ENCODE measurements at places on chromosomes 1 and 21.
A peak's percentile ranks its signal among the peaks of the same experiment; 100 is the strongest.

GRCh38 chr1:170415710-170416372 lies 116.1 kb upstream of the GORAB start:
- ATAC-seq: no peak

DNA sequence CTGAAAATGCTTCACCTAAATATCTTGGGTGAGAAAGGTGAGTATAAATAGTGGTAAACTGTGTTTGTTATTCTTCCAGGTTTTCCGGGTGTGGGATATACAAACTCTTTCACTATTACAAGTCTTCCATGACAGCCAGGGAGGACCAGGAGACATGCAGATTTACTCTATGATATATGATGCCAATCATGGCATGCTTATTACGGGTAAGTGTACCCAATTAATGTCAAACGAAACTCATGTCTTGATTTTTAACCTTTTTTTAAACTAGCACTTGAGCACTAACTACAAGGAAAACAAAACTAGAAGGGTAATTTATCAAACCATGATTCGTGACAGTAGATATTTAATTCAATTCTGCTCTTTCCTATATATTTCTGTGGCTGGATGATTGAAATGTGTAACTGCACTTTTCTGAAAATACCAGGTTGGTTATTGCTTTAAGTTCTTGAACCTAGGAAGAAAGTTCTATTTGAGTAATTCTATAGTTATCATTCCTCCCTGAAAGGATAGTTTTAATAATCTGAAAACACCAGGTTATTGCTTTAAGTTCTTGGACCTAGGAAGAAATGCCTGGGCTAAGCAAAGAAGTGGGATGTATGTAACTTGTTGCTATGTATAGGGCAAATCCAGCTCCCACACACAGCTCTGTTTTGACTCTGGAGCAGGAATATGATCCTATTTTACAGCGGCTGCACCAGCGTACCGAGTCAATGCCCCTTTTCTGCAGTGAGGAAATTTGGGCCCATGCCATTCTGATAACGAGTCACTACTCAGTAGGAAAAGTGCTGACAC lies 86.4 kb downstream of the WDR64 start:
- ATAC-seq: no peak

- no peak for ATAC-seq
Measured at GRCh38 chr1:69814926-69815325, 247.2 kb downstream of the LRRC7 start.

DNA sequence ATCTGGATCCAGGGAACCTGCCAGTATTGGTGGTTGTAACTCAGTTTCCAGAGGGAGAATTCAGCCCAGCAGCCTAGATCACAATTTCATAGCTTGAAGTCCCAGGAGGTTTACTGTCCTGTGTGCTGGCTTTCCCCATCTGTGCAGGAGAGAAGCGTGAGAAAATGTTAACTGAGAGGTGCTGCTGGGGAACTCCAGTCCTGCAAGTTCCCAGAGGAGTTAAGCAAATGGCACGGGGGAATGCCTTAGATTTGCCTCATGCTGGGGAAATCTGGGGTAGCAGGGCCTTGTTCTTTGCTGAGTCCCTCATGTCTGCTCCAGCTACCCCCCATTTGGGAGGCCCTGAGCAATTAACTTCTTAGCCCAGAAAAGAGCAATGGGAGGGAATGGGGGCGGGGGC lies 25.1 kb upstream of the SLAMF6 start:
- ATAC-seq: no peak

GRCh38 chr1:180101411-180101810 lies 53.3 kb upstream of the QSOX1 start:
- ATAC-seq: no peak

DNA sequence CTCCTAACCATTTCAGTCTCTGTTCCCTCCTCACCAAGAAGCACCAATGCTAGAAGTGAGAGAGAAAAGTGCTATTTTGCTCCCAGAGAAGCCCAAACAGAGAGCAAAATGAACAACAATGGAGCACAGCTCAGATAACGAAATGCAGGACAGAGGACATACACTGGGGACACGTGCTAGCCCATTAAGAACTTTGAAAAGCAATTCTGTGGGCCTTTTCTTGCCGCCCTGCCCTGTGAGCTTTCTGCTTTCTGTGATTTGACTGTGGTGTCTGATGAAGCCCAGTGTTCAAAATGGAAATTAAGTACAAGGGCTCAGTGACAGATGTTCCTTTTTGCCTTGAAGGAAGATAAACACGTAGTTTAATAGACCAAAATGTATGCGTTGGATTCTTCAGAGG lies 130.8 kb downstream of the S1PR1 start:
- no peak for ATAC-seq

GRCh38 chr1:42258218-42258617 lies 76.8 kb downstream of the FOXJ3 start:
- ATAC-seq: no peak

- no peak for ATAC-seq
Measured at GRCh38 chr1:108645564-108646184, 15.2 kb downstream of the HENMT1 start.

- no peak for ATAC-seq
Measured at GRCh38 chr1:161179698-161180097, 2.4 kb upstream of the B4GALT3 start.

GRCh38 chr1:9903801-9904527 lies 6.1 kb downstream of the CTNNBIP1 start:
- no peak for ATAC-seq

DNA sequence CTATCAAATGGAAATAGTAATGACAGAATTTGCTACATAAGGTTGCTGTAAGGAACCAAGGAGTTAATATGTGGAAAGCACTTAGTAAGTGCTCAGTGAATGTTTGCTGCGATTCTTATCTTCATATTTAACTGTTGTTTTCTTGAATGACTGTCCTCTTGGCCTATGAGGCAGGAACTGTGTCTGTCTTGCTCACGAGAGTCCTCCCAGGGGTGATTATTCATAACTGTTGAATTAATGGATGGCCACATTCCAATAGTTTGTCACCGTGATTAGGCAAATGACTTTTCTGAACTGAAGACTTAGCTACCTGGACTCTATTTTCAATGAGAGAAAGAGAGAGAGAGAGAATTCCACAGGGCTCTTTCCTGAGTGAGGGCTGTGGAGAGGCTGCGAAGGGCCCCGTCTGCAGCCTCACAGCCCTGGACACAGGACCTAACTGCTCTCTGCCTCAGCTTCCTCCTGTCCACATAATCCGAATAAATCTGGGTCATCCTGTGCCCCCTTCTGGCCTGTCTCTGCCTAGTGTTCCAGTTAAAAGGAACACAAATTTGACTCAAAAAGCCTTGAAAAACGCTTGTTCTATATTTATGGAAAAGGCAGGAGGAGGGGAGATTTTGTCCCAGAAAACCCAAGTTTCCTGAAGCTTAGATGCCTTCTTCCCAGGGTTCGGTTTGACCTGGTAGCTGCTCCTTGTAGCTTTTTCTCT lies 8.5 kb downstream of the EDN2 start:
- peak; percentile 28 for ATAC-seq

- peak; percentile 58 for ATAC-seq
Measured at GRCh38 chr1:43229826-43230780, 39.7 kb upstream of the TMEM125 start.

DNA sequence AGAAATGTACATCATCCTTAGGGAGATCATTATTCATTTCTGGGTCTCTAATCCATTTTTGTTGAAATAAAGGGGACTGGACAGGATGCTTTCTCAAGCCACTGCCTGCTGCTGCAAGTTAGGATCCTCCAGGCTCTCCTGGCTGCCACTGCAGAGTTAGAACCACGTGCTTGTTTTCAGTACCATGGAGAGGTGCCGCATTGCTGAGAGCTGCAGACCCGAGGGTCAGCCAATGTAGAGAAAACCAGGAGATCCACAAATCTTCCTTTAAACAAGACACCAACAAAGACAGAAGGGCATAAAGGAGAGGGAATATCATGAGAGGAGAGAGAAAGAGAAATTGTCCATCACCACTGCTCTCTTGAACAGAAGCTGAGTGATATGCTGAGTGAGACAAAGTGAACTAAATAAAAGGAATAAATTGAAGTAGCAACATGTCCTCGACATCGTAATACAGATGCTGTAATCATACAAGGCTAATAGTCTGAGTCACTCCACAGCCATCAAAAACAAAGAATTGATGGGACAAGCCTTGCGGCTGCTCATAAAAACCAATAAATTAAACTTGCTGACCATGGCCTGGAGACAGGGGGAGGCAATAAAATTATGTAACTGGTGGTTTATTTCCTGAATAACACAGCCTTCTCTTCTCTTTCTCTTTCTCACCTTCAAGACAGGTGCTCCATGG lies 255.7 kb downstream of the OMA1 start:
- ATAC-seq: peak; percentile 94

DNA sequence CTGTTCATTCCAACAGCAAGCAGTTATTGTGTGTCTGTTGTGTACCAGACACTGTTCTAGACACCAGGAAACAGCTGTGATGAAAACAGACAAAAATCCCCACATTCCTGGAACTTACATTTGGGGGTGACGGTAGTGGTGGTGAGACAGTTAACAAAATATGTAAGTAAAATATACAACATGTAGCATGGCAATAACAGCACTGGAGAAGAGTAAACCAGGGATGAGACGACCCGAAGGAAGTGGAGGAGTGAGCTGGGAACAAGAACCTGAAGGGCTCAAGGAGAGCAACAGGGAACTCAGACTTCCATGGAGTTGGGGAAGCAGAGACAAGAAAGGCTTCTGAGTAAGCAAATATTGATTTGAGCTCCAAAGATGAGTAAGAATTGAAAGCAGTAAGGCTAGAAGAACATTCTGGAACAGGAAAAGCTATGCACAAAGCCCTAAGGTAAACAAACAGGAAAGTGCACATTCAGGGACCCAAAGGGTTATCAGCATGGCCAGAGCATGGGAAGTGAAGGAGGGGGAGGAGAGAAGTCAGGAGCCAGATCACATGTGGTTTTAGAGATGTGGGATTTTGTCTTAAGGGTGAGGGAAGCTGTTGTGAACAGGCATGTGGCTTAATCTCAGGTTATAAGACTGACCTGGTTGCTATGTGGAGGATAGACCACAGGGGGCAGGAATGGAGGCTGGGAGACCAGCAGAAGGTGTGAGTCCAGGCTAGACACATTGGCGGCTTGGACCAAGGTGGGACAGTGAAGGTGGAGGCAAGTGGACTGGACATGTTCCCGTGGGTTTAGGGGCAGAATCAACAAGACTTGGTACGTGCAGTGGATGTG lies 7.3 kb downstream of the CSF1 start:
- ATAC-seq: no peak

GRCh38 chr1:59427784-59428183 lies 130.9 kb downstream of the FGGY start:
- ATAC-seq: no peak

DNA sequence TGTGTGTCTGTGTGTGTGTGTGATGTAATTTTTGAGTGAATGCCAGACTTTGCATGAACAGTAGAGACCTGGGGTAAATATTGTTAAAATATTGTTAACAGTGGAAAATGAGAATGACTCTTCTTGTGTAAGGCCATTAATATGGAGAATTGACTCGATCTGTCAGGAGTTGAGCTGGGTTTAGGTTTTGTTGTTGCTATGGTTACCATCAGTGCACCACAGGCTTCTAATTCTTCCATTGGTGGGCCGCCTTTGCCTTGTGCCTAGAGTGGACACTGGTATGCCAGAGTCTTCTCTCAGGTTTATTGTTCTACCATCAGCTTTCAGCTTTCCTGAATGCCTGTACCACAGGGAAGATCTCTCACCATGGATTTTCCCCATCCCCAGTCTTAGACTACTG lies 10.0 kb upstream of the NHLH2 start:
- no peak for ATAC-seq

DNA sequence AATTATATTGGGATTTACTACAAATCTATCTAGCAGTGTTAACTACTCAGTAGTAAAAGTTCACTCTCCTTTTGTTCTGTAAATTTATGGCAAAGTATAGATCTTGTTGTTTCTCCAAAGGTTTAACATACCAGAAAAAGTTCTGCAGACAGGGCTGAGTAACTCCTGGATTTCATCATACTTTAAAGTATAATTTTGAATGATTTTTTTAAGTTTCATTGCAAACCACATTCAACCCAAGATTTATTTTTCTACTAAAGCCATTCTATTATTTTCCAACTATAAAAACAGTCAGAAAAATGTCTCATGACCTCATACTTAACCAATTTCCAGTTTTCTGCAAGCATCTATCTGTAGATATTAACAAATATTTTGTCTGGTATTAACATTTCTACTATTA lies 585.8 kb upstream of the ZRANB2 start:
- no peak for ATAC-seq

DNA sequence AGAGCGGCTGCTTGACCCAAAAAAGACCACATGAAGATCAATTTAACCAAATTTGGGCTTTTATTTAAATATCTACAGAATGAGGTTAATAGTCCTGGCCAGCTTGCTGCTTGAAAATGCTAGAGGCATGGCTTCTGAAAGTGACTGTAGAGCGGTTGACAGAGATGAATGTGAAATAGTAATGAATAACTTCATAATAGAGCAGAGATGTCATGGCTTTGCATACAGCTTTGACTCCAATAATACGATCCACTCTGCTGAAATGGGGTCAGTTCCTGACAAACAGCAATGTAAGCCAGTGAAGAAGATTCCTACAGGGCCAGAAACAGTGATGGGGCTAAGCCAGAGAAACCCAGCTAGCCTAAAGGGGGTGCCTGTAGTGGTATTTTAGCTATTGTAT lies 183.8 kb downstream of the PBX1 start:
- peak; percentile 39 for ATAC-seq

GRCh38 chr1:36588972-36589371 lies 106.3 kb upstream of the CSF3R start:
- peak; percentile 7 for ATAC-seq

- ATAC-seq: no peak
Measured at GRCh38 chr1:43952731-43953346, 6.1 kb downstream of the IPO13 start.

DNA sequence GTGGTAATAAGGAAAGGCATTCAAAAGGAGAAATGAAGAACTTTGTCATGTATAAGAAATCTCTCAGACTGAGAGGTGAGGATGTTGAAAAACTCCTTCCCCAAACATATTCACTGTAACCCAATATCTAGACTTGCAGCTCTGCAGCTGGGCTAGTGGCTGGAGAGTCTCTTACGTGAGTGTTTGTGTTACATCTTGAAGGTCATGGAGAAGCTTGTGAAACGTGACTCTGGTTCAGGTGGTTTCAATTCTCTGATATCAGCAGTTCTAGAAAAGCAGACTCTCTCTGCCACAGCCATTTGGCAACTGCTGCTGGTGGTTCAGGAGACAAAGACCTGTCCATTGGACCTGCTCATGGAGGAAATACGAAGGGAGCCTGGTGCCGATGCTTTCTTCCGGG lies 55.0 kb upstream of the EPHA8 start:
- no peak for ATAC-seq

DNA sequence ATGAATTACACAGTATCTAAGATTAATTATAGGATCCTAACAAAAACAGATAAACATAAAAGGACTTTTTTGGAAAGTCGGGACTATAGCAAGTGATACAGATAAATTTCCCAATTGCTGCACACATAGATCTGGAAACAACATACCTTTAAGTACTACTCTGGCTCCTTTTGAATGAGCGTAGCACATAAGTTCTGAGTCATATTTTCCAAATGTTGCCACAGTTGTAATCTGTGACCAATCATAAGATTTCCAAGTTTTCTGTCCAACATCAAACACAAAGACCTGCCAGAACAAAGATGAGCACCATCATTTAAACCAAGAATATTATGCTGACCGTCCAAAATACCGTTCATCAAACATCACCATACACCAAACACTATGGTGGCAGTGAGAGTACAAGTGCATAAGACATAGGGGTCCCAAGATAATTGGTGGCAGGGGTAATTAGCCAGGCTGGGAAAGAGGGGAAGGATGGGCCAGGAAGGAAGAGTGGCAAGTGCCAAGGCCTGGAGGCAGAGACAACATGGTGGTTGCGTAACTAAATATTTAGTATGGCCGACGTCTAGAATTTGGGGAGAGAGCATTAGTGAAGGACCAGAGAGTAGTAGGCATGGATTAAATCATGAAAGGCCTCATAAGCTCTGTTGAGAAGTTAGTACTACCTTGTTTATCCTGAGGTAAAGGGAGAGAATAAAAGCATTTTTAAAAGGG lies 3.6 kb downstream of the CTBS start:
- ATAC-seq: no peak
